ENCODE measurements at places on chromosomes 16 and 17. TPM values are rescaled to one million over a fixed set of nuclear protein-coding genes. Genes with fewer than 3 reads are reported as not detected.

- peaks cover 75% of the 10 kb centered on the region for H3K4me1 ChIP-seq
- H3K36me3 ChIP-seq: peaks cover under 1% of the 10 kb centered on the region
- DNase-seq: peak; percentile 32
- no peaks in the 10 kb centered on the region for H3K27me3 ChIP-seq
These were observed 34.0 kb downstream of the YPEL2 start for GRCh38 chr17:59365383-59365981.

- no peak overlapping the region for H3K4me3 ChIP-seq
- peaks cover 4% of the 10 kb centered on the region for H3K4me1 ChIP-seq
- H3K36me3 ChIP-seq: no peaks in the 10 kb centered on the region
- H3K27me3 ChIP-seq: no peaks in the 10 kb centered on the region
- DNase-seq: no peak
These were observed 1.2 kb downstream of the GNG13 start for GRCh38 chr16:799111-799947.

DNA sequence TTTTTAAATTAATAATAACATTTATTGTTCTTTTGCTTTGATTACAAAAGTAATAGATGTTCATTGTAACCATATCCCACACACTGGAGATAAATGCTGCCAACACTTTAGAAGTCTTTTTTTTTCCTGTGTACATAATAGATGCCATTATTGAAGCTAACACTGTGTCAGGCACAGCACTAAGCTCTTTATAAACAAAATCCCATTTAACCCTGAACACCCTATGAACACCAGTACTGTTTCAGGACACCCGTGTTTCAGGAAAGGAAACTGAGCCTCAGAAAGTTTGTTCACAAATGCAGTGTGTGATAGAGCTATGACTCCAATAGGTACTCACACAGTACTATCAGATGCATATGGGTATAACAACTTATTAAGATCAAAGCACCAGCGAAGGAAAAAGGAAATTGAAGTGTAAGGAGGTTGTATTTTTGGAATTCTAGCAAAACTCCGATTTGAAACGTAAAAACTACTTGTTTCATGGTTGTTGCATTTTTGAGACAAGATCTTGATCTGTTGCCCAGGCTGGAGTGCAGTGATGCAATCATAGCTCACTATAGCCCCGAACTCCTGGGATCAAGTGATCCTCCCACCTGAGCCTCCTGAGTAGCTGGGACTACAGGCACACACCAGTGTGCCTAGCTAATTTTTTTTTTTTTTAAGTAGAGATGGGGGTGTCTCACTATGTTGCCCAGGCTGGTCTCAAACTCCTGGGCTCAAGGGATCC, 2.0 kb upstream of the KIFC3 start:
- no peak overlapping the region for H3K27ac ChIP-seq
- peaks cover 50% of the 10 kb centered on the region for H3K27me3 ChIP-seq
- H3K4me3 ChIP-seq: no peak overlapping the region
- peaks cover 20% of the 10 kb centered on the region for H3K4me1 ChIP-seq

DCXR gene
- polyA plus RNA-seq: 143 TPM

Measured in B cell (primary cell).